ENCODE measurements at places on chromosomes 16 and 17.

DNA sequence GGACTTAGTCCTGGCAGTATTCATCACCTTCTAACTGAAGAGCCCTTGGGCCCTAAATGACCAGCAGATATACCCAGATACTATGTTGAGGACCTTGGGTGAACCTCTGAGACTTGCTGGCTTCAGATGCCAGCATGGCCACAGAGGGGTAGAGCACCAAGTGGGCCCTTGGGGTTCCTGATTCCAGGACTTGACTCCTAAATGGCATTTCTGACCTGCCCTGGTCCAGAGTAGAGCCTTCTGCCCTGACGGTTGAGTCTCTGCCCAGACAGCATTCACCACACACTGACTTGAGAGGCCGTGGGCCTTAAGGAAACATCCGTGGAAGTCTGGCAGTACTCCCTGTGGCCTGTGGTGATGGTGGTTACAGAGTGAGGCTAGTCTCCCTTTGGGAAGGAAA lies 2.8 kb upstream of the APPBP2 start:
- no peak for DNase-seq

GRCh38 chr16:85995541-85996423 lies 96.8 kb downstream of the IRF8 start:
- DNase-seq, result no peak

- no peak for DNase-seq
These were observed 53.3 kb upstream of the CCL2 start for GRCh38 chr17:34201767-34202166.

DNA sequence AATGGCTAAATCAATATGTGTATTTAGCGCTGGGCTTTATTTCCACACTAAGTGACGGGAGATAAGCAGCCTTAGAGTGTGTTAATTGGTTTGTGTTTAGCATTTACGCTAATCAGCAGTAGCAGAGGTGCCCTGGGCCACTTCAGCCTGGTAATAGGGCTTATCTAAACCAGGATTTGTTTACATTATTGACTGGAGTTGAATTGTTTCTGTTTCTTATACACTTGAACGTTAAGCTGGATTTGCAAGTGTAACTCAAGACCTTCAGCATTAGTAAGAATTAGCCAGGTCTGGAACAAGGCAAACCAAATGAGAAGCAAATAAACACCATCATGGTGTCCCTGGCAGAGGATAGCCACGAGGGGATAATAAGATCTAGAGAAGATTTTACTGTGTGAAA lies 313.6 kb downstream of the HS3ST4 start:
- no peak for DNase-seq

- no peak for DNase-seq
These were observed 128.7 kb downstream of the C16orf78 start for GRCh38 chr16:49502136-49502881.

DNA sequence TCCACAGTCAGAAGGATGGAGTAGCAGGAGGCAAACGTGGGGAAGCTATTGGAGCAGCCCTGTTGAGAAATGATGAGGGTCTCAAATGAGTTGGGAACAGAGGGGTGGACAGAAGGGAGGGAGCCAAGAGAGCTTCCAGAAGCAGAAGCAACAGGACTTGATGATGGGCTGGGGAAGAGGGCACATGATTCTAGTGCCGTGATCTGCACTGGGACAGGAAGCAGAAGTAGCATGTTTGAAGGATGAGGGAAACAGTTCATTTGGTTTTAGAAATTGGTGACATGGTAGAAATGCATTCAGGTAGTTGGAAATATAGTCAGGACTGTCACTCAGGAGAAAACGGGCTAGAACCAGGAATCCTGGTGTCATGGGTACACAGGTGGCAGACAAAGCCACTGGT lies 19.4 kb downstream of the EMP2 start:
- no peak for DNase-seq

DNA sequence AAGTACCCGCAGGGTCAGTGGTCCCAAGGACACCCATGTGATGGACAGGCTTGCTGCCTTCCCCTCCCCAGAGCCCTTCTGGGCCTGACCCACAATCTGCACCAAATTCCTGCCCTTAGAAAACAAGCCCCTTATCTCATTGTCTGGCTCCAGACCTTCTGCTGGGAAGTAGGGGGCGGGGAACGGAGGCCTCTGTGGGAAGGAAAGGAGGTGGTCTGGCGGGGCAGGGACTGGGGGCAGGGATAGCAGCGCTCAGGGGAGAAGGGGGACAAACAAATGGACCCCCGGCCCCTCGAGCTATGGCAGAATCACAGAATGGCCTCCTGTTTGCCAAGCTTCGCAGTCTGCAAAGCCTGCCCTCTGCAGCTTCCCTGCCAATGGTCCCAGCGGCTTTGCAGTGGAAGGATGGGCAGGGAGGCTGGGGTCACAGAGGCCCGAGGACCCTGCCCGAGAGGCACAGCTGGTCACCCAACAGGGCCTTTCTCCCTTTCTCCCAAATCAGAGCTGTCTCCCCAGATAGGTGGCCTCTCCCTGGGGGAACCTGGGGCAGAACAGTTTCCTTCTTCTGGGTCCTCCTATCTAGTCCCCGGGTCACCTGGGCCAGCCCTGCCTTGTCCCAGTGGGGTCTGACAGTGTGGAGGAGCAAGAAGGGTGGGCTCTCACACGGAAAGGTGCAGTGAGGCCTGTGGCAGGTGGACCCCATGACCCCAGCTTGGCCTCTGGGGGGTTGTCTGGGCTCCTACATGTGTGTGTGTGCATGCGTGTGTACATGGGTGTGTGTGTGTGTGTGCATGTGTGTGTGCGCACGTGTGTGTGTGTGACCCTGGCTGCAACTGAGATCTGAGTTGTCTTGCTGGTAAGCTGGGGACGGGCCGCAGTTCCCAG lies 25.5 kb downstream of the TMEM235 start:
- DNase-seq, result no peak

DNA sequence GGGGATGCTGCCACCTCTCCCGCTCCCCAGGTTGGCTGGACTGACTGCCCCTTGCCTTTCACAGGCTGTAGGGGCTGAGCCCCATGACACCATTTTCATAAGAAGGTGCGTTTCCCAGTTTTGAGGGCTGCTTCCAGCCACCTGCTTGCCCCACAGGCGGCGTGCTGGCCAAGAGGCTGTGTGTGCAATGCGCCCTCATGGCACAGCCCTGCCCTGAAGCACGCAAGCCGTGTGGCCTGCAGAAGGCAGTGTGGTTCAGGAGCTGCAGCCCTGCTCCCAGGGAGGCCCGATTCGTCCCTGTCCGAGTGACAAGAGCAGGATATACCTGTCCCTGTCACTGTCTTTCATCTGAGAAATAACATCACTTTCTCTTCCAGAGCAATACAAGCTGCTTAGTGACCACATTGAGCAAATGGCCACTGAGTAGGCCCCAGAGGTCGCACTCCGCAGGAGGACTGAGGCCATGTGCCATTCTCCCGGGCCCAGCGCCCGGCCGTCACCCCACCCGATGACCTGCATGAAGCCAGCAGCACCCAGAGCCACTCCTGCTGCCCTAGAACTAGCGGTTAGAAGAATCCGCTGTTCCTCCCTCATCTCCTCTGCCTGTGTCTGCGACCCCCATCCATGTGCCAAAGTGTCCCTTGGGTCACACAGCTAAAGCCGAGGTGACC lies 24.2 kb downstream of the CIBAR2 start:
- DNase-seq, result no peak

- peak; percentile 46 for DNase-seq
These were observed 12.7 kb downstream of the SLC35B1 start for GRCh38 chr17:49694847-49695697.

DNA sequence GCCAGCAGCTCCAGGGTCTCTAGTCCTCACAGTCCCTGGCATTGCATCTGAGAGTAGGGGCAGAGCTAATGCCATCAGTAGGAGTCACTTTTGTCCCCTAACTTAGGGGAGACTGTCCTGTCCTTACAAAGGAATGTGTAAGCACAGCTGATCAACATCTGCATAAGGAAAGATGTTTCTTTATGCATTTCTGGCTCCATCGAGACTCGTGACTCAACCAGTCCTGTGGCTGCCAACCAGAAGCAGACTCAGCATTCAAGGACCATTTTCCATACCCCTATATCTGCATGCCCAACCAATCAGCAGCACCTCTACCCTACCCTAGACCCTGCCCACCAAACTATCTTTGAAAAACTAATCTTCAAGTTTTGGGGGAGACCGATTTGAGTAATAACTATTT lies 8.2 kb upstream of the MPP2 start:
- no peak for DNase-seq

GRCh38 chr16:54286366-54287130 lies at the start of gene IRX3:
IRX3 (minus strand) TSS chr16:54286787; CDS start chr16:54286050, 737 bp downstream.
- no peak for DNase-seq
